Activated T-cell treated with anti-CD3 and anti-CD28 coated beads for 4 hours (primary cell): ENCODE measurements at places on chromosomes 16 and 17.

DNA sequence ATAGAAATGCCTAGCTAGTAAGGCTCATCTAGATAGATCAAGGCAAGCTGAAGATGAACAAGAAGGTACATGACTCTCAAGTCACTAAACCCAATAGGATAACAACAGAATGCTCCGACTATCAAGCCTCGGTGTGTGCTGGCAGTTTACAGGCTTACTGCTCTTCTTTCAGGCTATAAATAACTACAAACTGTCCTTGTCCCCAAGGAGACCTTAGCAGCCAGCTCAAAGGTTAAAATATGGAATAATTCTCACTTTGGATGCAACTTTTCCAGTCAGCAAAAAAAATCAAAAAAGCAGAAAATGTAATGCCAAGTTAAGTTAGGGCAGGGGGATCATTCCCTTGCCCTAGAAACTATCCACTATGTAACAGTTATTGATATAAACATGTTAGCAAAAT is 44.6 kb downstream of the SPOP start:
- DNase-seq, result no peak

DNA sequence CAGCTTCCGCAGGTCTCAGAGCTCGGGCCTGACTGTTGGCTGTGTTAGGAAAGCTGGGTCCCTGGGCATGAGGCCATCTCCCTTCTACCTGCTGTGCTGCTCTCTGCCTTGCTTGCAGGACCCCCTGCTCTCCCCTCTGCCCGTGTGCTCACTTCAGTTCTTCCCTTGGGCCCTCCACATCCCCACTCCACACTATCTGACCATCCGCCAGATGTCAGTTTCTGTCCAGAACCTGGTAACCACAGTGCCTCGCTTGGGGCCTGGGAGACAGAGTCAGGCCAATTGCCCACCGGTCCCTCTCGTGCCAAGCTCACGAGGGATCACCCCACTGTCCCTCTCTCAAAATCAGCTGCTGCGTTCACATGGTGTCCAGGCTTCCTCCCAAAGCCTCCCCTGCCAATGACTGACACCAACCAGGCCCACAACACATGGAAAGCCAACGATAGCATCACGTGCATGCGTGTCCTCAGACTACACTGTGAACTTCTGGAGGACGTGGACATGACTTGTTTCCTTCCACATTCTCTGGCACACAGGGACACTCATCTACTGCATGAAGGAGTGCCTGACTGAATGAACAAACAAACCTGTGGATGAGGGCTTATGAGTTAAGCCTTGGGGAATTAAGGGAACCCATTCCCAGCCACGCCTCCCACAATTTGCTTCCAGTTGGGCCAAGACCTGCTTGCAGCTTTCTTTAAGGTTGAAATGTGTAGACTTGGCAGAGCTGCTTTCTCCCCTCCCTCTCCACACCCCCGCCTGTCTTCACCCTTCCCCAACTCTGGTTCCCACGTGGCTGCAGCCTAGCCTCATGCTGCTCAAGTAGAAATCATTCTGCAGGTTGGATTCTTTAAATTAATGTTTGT is 72.5 kb upstream of the ZNF423 start:
- no peak for DNase-seq

DNA sequence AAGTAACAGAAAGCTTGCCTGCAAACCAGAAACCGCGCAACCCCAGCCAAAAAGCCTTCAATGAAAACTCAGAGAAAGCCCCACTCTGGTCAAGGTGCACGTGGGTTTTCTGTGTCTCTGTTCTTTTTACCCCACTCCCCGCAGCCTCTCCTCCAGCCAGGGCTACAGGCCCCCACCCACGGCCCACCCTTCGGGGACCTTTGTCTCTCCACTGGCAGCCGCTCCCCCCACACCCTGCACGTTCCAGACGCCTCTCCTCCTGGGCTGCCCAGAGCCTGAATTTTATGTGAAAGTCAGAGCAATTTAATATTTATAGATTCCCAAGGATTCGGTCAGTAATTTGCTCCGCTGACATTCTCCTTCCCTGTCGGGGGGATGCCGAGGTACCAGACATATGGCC is 24.2 kb downstream of the MRM3 start:
- DNase-seq, result no peak

- no peak for DNase-seq
Observed at GRCh38 chr16:57966986-57967385, 3.9 kb downstream of the CNGB1 start.

DNA sequence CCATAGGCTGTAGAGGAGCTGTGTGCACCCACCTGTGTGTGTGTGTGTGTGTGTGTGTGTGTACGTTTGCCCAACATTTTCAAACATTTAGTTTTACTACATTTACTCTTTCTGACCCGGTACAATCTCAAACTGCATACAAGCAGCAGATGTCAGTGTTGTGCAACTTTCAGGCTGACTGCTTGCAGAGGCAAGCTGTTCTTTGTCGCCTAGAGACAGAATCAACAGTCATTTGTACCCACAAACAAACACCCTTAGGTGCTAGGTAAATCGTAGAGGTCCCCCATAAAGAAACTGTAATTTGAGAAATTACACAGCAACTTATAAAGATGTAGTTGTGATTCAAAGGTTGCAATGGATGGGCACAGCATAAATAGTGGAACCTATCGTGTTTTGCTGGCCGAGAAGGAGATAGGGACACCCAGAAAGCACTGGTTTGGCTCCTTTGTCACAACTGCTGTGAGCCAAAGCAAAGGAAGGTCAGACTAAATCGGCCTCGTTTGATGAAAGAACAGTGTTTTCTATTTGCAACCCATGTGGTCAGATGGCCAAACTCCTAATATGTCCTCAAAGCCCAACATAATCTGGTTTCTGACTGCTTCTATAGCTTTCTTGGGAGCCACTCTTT is 478.4 kb downstream of the TOX3 start:
- DNase-seq, result no peak

- no peak for DNase-seq
Observed at GRCh38 chr17:78041386-78042179, 83.1 kb downstream of the TNRC6C start.

DNA sequence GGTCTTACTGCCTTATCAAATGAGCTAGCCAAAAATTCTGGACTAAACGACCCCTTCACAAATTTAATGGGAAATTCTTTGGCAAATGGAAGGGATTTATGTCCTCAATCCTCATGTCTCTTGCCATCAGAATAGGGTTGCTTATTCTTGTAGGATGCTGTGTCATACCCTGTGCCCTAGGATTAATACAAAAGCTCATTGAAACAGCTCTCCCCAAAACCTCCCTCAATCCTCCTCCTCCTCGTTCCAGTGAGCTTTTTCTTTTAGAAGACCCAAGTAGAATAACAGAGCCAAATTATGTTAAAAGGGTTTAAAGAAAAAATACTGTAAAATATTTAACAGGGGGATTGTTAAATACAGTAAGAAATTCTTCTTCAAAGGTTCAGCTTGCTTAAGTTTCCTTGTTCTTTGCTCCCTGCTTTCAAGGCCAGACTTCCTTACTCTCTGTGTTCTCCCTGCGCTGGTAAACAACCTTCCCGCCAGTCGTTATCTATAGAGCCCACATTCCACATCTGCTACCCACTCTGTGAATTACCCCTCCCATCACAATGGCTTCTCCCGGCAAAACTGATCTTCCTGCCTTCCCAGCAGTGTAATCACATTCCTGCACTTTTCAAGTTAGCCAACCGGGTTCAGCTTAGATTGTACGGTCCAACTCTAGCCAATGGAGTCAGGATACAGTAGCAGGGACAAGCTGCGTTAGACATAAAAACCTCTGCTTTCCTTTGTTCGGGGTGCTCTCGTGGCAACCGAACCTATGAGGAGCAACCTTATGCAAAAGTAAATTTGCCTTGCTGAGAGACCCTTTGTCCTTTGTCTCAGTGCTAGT is 9.7 kb downstream of the HPR start:
- DNase-seq, result no peak

DNA sequence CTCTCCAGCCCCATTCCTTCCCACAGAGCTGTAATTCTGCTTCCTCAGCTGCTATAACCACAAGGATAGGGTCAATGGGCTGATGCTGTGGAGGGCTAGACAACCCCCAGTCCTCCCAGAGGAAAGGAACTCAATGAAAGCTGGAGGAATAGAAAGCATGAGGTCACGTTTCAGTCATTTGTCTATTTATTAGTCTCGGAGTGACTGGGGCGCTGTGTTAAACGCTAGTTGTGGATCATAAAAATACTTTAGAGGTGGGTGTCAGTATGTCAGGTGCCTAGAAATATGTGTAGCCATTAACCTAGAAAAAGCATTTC is 787 bp upstream of the CCL3L1 start:
- DNase-seq, result no peak

DNA sequence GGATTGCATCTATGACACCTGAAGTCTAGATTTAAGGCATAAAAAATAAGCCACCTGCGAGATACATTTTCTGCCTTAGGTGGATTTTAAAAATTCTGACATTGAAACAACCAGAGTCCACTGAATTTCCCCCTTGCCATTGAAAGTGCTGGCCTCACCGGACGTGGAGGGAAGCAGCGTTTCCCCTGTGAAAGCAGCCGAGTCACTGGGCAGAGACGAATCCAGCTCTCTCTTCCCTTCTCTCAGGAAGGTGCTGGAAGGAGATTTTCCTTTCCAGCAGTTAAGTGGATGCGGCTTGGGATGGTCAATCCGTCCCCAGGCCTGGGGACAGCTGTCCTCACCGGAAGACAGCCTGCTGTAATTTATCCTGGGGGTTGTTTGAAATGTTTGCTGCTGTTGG is 270.9 kb upstream of the FOXF1 start:
- no peak for DNase-seq

GRCh38 chr16:34050787-34051320 is 591.4 kb downstream of the TP53TG3F start:
- DNase-seq, result no peak

GRCh38 chr16:4846503-4846900 is 586 bp downstream of the GLYR1 start:
- no peak for DNase-seq

GRCh38 chr17:81189016-81189415 is 23.0 kb upstream of the AATK start:
- no peak for DNase-seq

DNA sequence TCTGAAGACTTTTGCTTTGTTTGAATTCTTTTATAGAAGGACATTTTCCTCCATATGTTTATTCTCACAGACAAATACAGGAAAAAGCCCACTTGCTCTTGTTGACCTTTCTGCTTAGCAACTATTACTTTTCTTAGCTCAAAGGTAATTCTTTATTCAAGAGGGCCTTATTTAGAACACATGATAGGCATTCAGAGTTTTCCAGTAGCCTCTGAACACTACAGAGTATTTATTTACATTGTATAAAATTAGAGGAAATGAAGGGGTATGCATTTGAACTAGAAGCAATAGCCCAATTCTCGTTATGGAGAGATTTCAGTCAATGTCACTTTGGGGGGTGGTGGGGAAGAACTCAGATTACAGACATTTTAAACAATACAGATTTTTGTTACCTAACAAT is 581.7 kb downstream of the KCNJ2 start:
- no peak for DNase-seq

DNA sequence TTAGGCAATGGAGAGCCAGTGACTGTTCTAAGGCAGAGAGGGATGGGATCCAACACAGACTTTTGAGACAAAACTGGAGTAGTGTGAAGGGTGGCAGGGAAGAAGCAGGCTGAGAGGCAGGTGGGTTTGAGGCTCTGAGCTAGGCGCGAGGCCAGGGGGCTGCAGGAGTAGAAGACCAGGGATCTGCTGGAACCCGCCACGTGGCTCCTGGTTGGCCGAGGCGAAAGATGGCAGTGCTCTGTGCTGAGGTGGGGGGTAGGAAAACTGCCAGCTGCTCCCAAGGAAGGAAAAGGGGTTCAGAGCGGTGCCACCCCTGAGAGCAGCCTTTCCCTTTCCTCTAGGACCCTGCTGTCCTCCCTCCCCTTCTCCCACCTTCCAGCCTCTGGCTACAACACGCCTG is 5.6 kb downstream of the CD300LG start:
- no peak for DNase-seq

DNA sequence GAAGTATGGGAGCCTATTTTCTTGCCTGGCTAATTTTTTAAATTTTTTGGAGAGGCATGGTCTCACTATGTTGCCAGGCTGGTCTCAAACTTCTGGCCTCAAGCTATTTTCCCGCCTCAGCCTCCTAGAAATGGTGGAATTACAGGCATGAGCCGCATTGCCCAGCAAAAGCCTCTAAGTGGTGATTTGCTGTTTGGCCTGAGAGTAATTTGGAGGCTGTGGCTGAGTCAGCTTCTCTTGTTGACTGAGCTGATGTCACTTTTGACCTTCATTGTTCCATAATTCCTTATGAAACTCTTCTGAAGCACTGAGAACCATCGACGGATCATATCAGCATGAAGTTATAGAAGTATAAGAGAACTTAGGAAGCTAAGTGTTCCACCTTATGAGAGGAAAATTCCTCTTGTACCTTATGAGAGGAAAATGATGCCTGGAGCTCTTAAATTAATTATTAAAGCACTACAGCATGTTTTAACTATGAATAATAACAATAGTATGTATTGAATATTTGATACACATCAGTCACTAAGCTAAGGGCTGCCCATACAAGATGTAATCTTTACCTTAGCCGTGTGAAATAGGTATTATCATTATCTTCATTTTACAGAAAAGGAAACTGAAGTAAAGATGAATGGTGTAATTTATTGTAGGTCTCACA is 220.8 kb upstream of the MON1B start:
- DNase-seq, result no peak

DNA sequence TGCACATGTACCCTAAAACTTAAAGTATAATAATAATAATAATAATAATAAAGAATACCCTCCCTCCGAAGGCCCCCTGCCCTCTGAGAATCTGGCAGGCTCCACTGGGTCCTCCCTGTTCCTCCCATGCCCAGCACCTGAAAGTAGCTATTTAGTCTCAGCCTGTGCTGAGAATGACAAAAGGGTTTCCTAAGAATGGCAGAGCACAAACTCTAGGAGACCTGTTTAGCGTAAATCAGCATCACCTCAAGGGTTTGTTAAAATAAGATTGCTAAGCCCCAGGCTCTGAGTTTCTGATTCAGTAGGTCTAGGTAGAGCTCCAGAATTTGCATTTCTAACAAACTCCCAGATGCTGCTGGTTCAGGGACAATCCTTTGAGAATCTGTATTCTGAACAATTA is 606.8 kb upstream of the CDH11 start:
- DNase-seq, result no peak

- DNase-seq, result no peak
Observed at GRCh38 chr16:22050963-22051362, 41.4 kb upstream of the VWA3A start.

- DNase-seq, result no peak
Observed at GRCh38 chr16:11088831-11089230, 144.5 kb downstream of the CLEC16A start.

- DNase-seq, result no peak
Observed at GRCh38 chr16:88807142-88807625, 3.6 kb downstream of the CDT1 start.

DNA sequence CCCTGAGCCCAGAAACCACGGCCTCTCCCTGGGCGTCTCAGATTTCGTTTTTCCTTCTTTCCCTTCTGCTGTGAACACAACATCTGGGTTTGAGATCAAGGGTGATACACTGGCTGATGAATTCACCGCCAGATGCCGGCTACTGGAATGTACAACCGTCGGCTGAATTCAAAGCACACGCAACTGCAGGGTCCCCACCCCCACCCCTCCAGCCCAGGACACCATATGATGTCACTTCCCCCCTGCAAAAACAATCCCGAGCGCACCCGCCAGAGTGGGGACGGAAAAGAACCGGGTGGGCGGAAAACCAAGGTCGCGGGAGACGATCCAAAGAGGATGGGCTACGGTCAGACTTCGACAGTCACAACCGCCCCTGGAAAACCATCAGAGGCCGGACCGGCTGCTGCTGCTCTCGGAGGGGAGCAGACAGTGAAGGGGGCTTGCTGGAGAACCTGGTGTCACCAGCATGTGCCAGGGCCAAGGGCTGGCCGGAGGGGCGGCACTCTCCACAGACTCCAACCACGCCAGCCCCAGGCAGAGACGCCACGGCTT is 23.3 kb downstream of the CEP295NL start:
- no peak for DNase-seq
